Fibroblast of skin of right quadriceps (primary cell): ENCODE measurements at places on chromosomes 3 and 15.

- no peak for DNase-seq
Observed at GRCh38 chr3:98791341-98792325, 28.5 kb downstream of the ST3GAL6 start.

DNA sequence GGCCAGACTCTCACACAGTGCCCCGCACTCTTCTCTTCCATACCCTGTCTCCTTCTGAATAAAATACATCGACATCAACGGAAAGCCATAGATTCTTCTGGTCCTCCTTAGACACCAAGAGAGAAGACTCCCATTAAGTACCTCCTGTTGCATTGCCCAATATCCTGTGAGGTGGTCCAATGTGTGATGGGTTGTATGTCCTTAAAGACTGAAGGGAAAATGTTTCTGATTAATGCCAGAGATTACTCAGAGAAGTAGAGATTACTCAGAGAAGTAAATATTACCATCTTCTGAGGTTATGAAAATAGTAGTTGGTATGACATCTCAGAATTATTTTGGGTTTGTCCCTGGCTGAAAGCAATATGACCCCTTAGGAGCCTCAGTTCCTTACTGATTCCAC is 60.8 kb upstream of the GALNT15 start:
- peak; percentile 92 for DNase-seq

- DNase-seq, result peak; percentile 6
Observed at GRCh38 chr3:143040261-143040879, 39.0 kb downstream of the U2SURP start.

DNA sequence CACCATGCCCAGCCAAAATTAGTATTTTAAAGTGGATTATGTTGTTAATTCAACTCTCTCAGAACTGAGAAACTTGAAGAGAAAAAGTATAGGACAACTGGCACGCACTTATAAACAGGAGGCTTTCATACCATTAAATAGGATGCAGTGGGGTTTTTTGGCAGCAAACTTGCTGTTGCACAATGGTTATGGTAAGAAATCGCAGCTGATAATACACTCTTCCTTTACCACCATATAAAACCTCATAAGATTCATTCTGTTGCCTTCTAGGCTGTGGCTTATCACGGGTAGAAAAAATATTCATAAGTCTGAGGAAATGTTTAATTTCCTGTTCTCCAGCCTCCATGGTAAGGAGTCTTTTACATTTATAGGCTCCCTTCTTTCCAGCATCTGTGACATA is 95.3 kb downstream of the TMCO5A start:
- peak; percentile 55 for DNase-seq

- no peak for DNase-seq
Observed at GRCh38 chr15:57537488-57538264, 54.0 kb upstream of the MYZAP start.

GRCh38 chr3:112013058-112013783 is 14.5 kb downstream of the TAGLN3 start:
- DNase-seq, result peak; percentile 70

DNA sequence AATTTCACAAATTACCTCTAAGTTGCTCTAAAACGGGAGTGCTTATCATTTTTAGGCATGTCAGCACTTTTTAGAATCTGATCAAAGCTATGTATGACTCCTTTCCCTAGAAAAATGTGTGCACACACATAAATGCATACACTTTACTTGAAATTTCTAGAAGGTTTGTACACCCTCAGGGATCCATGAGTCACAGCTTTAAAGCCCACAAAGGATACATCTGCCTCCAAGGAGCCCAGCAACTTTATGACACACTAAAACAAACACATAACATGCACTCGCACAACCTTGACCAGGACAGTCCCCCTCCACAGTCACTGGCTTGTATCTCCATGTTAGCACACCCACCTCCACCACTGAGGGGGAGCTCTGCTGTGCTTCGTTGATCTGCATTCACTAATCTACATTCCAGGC is 722.0 kb upstream of the CFAP20DC start:
- peak; percentile 85 for DNase-seq

DNA sequence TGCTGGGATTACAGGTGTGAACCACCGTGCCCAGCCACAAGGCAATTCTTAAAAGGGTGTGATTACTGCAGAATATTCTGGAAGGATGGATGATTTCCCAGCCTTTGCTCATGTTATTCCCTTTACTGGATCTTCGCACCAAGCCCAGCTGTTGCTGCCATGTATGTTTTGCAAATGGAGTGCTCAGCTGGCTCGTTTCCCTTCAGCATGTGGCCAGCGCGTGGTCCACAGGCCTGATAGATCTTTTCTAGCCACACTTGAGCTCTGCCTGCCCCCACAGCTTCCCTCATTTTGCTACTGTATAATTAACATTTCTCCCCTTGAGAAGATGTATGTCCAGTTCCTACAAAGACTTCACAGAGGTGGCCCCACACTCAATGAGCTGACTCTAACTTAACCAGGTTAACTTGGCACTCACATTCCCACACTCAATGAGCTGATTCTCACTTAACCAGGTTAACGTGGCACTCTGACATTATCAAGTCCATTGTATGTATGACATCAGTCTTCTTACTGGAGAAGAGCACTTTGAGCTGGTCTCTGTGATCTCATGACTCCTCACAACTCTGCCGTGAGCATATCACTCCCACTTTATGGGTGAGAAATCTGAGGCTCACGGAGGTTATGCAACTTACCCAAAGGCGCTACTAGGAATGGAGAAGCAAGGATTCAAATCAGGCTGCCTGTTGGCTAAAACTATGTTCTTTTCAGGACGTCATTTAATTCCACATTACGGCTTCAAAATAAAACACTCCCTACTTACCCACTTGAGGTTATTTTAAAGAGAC is 49.2 kb downstream of the TM4SF4 start:
- DNase-seq, result no peak

DNA sequence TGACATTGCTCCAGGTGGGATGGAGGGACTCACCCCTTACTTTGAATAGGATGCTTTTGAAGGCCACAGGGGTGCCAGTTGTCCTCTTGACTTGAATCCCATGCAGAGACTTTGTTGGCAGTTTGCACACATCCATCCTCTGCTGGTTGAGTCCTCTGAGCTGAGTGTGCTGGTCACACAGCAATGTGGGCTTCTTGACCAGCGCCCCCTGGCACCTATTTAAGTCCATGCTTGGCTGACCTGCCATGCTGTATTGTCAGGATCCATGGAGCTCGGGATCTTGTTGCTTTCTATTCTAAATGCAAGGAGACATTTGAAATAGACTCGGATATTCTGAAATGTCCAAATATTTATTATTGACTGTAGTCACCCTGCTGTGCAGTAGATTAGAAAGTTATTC is 19.8 kb downstream of the RAB7A start:
- no peak for DNase-seq

DNA sequence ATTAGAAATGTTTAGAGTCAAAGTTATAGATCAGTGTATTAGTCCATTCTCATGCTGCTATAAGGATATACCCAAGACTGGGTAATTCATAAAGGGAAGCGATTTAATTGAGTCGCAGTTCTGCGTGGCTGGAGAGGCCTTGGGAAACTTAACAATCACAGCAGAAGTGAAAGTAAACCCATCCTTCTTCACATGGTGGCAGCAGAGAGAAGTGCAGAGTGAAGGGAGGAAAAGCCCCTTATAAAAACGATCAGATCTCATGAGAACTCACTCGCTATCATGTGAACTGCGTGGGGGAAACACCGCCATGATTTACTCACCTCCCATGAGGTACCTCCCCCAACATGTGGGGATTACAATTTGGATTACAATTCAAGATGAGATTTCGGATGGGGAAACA is 871.5 kb downstream of the DIPK2A start:
- no peak for DNase-seq

GRCh38 chr3:30774062-30774461 is 120.4 kb downstream of the GADL1 start:
- DNase-seq, result no peak

DNA sequence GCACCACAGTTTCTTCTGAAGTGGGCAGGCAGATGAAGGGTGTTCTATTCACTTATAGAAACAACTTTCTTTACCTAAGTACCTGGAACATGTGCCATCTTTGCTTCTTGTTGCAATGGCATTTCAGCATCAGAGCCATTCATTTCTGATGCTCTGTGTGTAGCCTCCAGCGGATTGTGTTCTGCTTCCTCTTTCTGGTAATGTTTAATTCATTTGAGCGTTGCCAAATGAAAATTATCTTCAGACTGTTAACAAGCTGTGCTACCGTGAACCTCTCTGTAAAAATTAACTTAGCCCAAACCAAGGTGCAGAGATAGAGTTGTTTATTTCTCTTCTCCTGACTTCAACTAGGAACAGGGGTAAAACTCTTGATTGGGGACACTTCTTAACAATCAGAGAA is 302.0 kb downstream of the EDEM1 start:
- no peak for DNase-seq

DNA sequence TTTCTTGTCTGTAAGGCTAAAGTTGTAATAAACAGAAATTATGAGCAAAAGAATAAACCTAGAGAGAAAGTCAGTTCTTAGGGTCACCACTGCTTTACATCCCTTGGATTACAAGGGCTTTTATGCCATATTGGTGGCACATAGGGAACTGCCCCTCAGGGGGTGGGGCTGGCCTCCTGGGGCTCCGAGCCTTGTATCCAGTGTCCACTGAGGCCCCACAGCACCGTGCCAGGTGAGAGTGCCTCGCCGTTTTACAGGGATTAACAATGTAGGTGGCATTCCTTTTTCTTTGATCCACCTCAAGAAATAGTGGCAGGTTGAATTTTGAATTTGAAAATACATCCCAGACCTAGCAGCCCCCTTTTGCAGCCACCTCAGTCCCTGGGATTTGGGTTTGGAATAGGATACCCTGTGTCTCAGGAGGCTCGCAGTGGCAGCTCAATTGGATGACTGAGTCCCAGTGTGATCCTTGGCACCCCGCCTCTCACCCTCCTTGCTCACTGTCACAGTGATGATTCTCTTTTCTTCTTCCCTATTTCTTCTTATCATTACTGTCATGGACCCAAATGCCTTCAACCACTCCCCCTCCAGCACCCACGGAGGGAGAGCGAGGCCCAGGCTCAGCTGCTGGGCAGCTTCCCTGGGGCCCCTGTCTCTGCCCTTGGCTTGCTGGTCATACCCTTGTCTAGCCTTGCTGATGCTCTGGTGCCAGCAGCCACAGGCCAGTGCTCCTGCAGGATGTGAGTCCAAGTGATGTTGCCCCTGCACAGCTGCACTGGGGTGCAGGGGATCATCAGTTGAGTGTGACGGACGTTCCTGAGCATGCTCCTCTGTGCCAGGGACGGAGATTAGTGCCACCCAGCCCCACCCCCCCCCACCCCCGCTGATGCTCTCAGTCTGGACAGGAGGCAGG is 137.9 kb downstream of the DNAJB8 start:
- DNase-seq, result no peak

DNA sequence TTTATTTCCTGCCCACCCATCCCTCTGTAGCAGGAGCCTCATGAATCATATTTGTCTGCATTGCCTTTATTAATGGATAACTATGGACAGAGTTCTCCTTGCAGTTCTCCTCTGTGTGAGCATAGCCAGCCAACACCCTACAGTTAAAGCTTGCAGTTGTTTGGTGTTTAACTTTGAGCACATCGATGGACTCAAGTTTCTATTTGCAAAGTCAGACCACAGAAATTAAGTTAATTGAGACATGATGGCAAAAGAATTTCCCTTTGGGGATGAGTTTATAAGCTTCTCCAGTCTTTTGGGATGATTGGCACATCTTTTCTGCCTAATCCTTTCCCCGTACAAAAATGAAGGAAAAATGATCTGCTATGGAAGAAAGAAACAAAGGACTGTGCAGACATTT is 398.9 kb upstream of the THBS1 start:
- peak; percentile 93 for DNase-seq

GRCh38 chr3:105798381-105798934 is 70.4 kb downstream of the CBLB start:
- DNase-seq, result peak; percentile 19

GRCh38 chr3:120113128-120114116 is 19.2 kb upstream of the GSK3B start:
- peak; percentile 88 for DNase-seq

- no peak for DNase-seq
Observed at GRCh38 chr3:110909839-110910238, 161.8 kb upstream of the NECTIN3 start.

DNA sequence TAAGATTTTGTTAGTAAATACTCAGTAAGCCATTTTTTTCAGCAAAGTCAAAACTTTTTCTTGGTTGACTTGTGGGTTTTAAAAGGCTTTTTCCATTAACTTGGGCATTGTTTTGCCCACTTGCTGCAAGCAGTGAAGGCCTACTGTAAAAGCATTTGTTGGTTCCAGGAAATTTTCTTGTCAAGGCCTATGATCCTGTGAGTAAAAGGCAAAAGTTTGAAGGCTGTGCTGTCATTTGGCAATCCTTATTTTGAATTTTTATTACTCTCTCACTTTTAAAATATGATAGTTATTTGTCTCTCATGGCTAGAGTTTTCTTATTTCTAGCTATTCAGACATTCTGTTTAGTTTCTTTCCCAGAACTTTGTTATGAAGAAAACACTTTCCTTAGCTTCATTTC is 13.0 kb downstream of the P2RY12 start:
- DNase-seq, result peak; percentile 17

GRCh38 chr3:41204369-41204768 is 5.1 kb downstream of the CTNNB1 start:
- no peak for DNase-seq

GRCh38 chr3:184578822-184579221 is 17.2 kb downstream of the EPHB3 start:
- DNase-seq, result no peak

- no peak for DNase-seq
Observed at GRCh38 chr3:82410366-82410765, 648.9 kb upstream of the GBE1 start.

DNA sequence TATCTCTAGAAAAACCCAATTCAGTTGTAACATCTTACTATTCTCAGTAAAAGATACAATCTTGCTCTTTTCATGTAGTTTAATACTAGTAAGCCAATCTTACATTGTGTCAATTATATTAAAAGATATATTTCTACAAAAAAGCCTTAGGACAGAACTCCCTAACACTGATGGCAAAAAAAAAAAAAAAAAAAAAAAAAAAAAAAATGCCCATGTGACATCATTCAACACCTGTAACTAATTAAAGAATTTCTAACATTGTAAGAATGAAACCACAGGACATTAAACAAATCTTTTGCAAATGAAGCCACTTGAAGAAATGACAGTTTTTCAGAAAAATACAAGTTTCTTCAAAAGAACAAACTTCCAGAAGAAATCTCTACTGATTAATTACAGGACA is 119.8 kb downstream of the SUCLG2 start:
- DNase-seq, result peak; percentile 35

DNA sequence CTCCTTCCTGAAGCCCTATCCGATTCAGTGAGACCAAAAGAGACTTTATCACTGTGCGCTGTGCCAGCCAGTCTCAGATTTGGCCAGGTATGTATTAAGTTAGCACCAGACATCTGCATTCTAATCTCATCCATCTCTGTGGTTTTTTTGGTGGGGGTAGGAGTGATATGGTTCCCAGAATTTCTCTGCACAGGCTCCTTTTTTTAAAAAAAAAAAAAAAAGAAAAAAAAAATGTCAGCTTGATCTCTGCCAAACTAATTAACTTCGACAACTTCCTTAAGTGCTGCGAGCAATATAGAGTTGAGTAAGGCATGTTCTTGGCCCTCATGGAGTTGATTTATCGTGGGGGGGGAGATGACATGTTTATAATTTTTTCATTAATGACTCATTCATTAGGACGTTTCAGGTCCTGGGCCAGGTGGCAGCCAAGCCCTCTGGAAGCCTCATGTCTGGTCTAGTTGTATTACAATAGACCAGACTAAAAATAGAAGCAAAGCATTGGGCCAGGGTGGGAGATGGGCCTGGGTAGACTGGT is 12.9 kb downstream of the SLCO3A1 start:
- DNase-seq, result peak; percentile 30
